ENCODE measurements at places on chromosomes 13 and 19.

DNA sequence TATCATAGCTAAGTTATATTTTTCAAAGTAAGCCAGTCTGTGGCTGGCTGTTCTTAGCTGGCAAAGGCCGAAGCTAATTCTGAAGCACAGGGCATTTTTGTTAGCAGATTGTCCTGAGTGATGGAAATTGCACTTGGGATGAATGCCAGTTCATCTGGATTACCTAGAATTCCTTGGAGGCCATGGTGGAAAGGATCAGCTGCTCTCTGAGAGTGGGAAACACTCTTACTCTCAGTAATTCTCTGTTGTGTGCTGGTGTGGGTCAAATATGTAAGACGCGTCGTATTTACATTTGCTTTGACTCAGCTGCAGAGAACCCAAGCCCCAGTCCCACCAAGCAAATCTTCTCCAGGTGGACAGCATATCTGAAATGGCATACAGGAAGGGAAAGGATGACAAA, 60.7 kb upstream of the C1QTNF9B start:
- no peaks in the 10 kb centered on the region for H3K36me3 ChIP-seq
- no peaks in the 10 kb centered on the region for H3K27me3 ChIP-seq
- no peak overlapping the region for H3K27ac ChIP-seq
- H3K4me1 ChIP-seq: no peaks in the 10 kb centered on the region
- no peak overlapping the region for H3K4me3 ChIP-seq

DNA sequence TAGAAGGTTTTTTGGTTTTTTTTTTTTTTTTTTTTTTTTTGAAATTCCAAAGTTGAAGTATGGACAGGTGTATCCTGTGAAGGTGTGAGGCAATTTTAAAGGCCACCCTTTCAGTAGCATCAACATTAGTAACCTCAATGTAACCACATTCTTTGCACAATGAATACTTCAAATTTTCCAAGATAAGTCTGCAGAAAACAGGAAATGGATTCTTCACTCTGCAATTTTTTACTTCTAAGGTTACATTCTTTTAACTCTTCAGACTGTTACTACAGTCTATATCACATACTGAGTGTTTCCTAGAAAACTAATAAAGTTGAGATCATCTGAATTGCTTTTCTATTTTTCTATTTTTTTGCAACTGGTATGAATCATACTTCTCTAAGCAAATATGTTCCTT, 569.0 kb upstream of the GPC6 start:
- H3K4me3 ChIP-seq: no peak overlapping the region
- H3K27me3 ChIP-seq: no peaks in the 10 kb centered on the region
- no peak for DNase-seq
- no peaks in the 10 kb centered on the region for H3K36me3 ChIP-seq
- no peak overlapping the region for H3K27ac ChIP-seq
- H3K4me1 ChIP-seq: no peaks in the 10 kb centered on the region

DNA sequence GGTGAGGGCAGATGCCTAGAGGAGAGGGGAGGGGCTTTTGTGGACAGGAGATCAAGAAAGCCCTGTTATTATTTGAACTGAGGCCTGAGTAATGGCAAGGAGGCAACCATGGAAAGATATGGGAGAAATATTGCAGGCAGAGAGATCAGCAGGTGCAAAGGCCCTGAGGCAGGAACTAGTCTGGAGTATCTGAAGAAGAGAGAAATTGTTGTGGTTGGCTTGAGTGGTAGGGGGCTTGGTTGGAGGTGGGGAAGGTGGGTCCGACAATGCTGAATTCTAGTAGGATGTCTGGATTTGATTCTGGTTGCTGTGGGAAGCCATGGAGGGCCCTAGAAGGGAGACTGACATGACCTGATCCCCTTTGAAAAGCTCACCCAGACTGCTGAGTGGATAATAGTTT, 2.4 kb upstream of the URI1 start:
- peaks cover 9% of the 10 kb centered on the region for H3K27me3 ChIP-seq
- no peak for DNase-seq
- no peaks in the 10 kb centered on the region for H3K36me3 ChIP-seq
- H3K4me1 ChIP-seq: no peaks in the 10 kb centered on the region

DNA sequence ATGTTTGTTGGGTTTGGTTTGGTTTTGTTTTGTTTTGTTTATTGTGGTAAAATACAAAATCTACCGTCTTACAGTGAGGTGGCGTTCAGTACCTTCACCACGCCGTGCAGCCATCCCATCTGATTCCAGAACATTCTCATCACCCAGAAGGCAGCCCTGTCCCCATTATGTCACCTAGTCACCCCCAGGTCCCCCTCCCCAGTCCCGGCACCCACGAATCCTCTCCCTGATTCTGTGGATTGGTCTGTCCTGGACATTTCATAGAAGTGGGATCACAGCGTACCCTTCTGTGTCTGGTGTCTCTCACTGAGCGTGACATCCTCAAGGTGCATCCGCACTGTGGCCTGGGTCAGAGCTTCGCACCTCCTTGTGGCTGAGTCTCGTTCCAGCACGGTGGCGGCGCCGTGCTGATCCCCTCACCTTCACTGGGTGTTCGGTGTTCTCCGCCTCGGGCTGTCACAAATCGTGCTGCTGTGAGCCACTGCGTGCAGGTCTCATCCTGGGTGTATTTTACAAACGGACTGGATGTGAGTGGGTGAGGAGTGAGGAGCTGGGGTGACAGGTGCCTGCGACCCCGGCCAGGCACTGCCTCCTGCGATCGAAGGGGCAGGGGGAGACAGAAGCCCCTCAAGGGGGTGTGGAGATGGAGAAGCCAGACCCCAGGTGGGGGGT, 580 bp upstream of the TEKTIP1 start:
- peaks cover 3% of the 10 kb centered on the region for H3K4me1 ChIP-seq
- H3K27ac ChIP-seq: no peak overlapping the region
- H3K4me3 ChIP-seq: no peak overlapping the region
- H3K36me3 ChIP-seq: no peaks in the 10 kb centered on the region
- DNase-seq: no peak

GRCh38 chr19:16435999-16436650, 35.6 kb downstream of the EPS15L1 start:
- no peaks in the 10 kb centered on the region for H3K27me3 ChIP-seq
- no peak overlapping the region for H3K4me3 ChIP-seq
- no peak for DNase-seq
- H3K4me1 ChIP-seq: no peaks in the 10 kb centered on the region

- no peaks in the 10 kb centered on the region for H3K4me1 ChIP-seq
- no peaks in the 10 kb centered on the region for H3K36me3 ChIP-seq
- no peak overlapping the region for H3K4me3 ChIP-seq
- no peak overlapping the region for H3K27ac ChIP-seq
- DNase-seq: no peak
Observed at GRCh38 chr13:76865996-76866503, 20.2 kb downstream of the KCTD12 start.

- no peaks in the 10 kb centered on the region for H3K4me1 ChIP-seq
- no peak overlapping the region for H3K4me3 ChIP-seq
- peaks cover 3% of the 10 kb centered on the region for H3K36me3 ChIP-seq
- no peak for DNase-seq
Observed at GRCh38 chr19:34214040-34214439, 40.3 kb upstream of the GARRE1 start.

GRCh38 chr13:64438084-64438483, 2792.1 kb downstream of the PCDH9 start:
- no peak overlapping the region for H3K27ac ChIP-seq
- no peaks in the 10 kb centered on the region for H3K36me3 ChIP-seq
- no peak overlapping the region for H3K4me3 ChIP-seq
- no peaks in the 10 kb centered on the region for H3K4me1 ChIP-seq
- no peak for DNase-seq
- H3K27me3 ChIP-seq: no peaks in the 10 kb centered on the region

GRCh38 chr13:79937311-79937710, 403.6 kb downstream of the SPRY2 start:
- no peak overlapping the region for H3K27ac ChIP-seq
- no peaks in the 10 kb centered on the region for H3K4me1 ChIP-seq
- DNase-seq: no peak

DNA sequence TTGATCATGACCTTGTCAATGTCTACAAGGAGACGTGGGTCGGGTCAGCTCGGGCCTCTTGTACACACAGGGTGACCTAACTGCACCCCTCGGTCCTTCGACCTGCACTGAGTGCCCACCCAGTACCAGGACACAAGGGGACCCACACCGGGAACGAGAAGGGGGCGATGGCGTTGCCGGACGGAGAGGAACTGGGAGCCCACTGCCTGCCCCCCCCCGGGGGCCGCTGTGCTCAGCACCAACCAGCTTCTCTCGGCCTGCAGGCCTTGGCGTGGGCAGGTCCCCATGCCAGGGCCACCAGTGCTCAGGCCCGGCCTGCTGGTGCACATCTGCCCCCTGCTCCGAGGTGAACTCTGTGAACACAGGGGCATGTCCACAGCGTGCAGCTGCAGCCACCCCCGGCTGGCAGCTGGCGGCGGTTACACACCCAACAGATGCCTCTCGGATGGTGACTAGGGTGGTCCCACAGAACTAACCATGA, 14.1 kb downstream of the CFD start:
- no peaks in the 10 kb centered on the region for H3K27me3 ChIP-seq
- no peak overlapping the region for H3K4me3 ChIP-seq
- H3K27ac ChIP-seq: no peak overlapping the region
- no peak for DNase-seq
- H3K36me3 ChIP-seq: no peaks in the 10 kb centered on the region

DNA sequence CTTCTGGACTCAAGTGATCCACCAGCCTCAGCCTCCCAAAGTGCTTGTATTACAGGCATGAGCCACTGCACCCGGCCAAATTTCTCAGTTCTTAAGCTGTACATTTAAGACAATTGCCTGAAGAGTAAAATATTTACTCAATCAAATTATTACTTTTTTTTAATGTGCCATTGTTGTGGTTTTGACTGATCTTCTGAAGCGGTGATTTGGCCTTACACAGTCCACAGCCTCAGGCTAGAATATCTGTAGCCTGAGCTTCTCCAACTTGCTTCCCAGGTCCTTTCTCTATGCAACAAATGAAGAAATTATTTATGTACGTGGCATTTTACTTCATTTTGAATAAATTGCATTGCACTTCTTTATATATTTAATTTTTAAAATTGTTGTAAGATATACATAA, 281.3 kb downstream of the KLF5 start:
- H3K27ac ChIP-seq: no peak overlapping the region
- no peaks in the 10 kb centered on the region for H3K27me3 ChIP-seq
- no peak overlapping the region for H3K4me3 ChIP-seq
- H3K4me1 ChIP-seq: peaks cover 2% of the 10 kb centered on the region
- no peak for DNase-seq

Measured in H1 (cell line).